ENCODE measurements at places on chromosomes 1 and 21. TPM values are rescaled to one million over a fixed set of nuclear protein-coding genes. Genes with fewer than 3 reads are reported as not detected.

DNA sequence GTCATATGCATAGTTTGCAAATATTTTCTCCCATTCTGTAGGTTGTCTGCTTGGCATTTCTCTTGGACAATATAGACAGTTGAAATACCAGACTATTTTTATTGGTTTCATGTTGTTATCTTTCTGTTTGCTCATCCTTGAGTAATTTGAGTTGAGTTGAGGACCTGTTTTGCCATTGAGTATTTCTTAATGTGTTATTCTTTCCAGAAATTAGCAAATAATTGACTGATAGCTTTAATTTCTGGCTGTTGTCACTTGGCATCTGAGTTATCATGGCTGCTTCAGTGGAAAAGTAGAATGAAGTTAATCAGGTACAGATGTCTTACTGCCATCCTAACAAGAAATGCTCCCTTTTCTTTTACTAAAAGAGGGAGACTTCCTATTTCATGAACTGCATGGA is 264.8 kb upstream of the DUSP10 start:
- no peaks in the 10 kb centered on the region for H3K4me1 ChIP-seq
- H3K4me3 ChIP-seq = no peak overlapping the region
- no peaks in the 10 kb centered on the region for H3K36me3 ChIP-seq
- H3K27me3 ChIP-seq = no peaks in the 10 kb centered on the region
- H3K27ac ChIP-seq = no peak overlapping the region
- no peak for DNase-seq

DNA sequence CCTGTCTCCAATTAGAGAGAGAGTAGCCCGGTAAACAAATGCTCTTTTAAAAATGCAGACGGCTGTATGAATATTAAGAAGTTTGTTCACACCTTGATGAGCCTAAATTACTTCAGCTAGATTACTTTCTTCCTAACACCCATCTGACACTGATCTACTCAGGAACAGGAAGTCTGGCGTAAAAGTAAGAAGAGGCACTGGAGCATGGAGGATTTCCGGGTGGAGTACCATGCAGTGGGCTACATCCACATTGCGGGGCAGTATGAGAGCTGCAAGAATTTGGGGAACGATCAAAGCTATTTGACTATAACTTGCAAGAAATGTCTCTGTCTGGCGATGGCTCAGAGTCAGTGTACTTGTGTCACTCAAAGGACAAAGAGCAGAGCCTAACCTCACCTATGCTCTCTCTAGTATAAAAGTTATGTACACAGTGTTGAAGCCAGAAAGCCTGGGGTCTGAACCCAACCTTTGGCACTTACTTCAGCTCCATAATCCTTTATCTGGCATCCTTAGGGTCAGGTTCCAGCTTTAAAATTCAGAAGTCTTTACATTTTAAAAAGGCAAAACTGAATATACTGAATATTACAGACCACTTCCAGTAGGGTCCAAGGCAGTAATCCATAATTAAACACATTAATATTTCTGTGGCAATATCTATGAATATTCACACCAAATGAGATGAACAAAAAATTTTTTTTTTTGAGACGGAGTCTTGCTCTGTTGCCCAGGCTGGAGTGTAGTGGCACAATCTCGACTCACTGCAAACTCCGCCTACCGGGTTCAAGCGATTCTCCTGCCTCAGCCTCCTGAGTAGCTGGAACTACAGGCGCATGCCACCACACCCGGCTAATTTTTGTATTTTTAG is 7.9 kb upstream of the GNPAT start:
- H3K27ac ChIP-seq = no peak overlapping the region
- H3K27me3 ChIP-seq = no peaks in the 10 kb centered on the region
- peaks cover 27% of the 10 kb centered on the region for H3K36me3 ChIP-seq
- peaks cover 7% of the 10 kb centered on the region for H3K4me1 ChIP-seq

Gene PADI3
- total RNA-seq = not detected

Gene GPR157
- not detected for total RNA-seq

Gene ETV3L
- total RNA-seq = not detected
